ENCODE measurements at places on chromosomes 1 and 21.

- no peak for DNase-seq
These were observed 51.9 kb upstream of the FMOD start for GRCh38 chr1:203402629-203403337.

- DNase-seq = no peak
These were observed 664.3 kb downstream of the ADGRL2 start for GRCh38 chr1:82465024-82465423.

DNA sequence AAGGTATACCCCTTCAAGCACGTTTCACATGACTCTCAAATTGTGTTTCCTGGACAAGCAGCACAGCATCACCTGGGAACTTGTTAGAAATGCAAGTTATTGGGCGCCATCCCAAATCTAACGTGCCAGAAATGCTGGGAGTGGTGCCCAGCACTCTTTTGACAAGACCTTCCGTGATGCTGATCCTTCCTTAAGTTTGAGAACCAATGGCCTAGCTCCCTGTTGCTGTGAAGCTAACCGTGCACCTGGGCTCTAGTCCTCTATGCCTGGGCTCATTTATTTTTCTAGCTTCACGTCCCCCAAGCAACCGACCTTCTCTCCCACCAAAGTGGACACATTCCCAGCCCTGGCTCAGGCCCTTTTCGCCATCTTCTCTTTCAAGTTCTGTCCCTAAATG lies 4.3 kb downstream of the BEST4 start:
- DNase-seq = no peak

DNA sequence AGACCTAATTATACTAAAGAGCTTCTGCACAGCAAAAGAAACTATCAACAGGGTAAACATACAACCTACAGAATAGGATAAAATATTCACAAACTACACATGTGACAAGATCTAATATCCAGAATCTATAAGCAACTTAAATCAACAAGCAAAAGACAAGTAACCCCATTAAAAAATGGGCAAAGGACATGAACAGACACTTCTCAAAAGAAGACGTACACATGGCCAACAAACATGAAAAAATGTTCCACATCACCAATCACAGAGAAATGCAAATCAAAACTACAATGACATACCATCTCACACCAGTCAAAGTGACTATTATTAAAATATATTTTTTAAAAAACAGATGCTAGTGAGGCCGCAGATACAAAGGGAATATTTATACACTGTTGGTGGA lies 99.8 kb downstream of the FAF1 start:
- no peak for DNase-seq

DNA sequence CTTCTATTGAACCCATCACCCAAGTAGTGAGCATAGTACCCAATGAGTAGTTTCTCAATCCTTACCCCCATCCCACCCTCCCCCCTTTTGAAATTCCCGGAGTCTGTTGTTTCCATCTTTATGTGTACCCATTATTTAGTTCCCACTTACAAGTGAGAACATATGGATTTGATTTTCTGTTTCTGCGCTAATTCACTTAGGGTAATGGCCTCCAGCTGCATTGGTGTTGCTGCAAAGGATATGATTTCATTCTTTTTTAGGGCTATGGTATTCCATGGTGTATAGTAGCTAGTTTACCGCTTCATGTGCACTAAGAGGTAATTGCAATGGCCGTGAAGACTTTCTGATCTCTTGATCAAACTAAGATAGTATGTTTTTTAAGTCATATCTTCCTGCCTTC lies 107.5 kb upstream of the SERTAD4 start:
- no peak for DNase-seq

DNA sequence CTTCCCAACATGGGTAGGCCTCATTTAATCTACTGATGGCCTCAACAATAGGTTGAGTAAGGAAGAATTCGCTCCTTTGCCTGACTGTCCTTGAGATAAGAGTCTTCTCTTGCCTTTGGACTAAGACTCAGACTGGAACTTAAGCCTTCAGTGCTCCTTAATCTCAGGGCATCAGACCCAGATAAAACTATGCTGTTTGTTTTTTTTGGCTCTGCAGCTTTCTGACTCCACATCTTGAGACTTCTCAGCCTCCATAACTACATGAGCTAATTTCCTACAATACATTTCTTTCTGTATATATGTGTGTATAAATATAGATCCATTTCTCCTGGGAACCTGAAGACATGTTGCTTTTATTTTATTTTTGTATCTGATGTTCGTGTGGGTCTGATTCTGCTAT lies 1470.7 kb upstream of the PRMT6 start:
- DNase-seq = no peak

DNA sequence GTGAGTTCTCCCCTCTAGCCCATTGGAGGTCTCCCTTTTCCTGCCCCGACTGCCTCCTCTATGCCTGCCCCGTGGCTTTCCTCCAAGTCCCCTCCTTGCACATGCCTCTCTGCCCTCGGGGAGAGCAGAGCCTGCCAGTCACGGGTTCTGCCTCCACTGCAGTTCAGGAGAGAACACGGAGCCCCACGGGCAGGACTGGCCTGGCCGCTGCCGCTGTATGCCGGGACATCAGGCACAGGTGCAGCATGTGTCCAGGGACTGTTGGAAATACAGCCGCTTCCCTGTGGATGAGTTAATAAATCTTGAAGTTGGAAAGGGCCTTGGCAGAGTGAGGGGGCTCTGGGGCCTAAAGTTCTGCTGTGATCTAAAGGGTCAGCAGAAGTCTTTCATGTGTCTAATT lies 676.6 kb downstream of the MATN1 start:
- DNase-seq = no peak

- DNase-seq = no peak
These were observed 128.7 kb upstream of the DPYD start for GRCh38 chr1:98049370-98050135.

DNA sequence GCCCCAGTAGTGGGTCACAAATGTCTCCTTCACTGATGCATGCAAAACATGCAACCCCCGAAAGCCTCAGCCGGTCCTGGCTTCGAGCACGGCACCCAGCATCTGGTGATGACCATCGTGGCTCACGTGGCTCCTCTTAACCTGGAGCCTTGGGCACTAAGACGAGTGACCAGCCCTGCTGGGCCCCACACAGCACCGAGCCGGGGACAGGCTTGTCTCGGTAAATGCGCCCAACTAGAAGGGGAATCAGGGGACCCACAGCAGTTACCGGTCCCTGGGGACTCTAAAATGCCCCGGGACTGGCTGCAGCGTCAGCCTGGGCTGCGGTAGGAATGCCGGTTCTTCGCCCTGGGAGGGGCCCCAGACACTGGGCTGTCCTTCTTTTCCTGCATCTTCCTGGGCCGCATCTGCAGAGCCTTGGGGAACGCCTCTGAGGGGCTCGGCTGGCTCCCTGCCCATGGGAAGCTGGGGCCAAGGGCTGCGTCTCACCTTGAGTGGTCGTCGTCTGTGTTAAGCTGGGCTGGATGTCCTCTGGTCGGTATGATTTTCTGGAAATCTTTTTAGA lies 13.1 kb upstream of the TTC34 start:
- DNase-seq = peak; percentile 2

GRCh38 chr1:183276386-183277080 lies 90.5 kb downstream of the LAMC2 start:
- no peak for DNase-seq

DNA sequence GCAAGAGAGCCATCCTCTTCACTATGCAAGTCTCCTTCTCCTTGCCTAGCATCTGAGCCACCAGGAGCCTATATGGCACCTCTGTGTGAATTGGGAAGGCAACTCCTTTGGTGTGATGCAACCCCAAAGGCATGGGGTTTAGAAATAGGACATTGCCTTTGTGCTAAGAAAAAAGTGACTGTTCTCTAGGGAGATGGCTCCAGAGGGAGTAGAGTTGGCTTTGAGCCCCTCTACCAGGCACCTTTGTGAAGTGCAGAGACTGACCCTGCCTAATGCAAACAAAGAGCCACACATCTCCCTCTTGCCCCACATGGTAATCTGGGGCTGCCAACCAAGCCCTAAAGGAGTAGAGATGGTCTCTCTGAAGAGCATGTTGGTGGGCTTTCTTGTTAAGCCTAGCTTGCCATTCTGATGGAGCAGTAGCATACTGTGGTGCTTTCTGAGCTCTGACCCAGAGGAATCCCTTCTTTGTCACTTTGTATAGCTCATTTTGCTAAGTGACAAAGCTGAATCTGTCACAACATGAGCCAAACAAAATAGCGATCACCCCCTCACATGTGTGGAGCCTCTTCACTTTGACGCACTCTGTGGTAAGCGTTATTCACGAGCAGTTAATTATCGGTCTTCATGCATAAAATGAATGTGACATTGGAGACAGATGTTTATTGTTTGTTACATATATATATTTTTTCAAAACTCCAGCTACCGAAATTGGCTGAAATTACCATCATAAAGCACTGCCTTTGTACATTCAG lies 74.4 kb downstream of the RWDD3 start:
- no peak for DNase-seq

- DNase-seq = no peak
These were observed 80.4 kb upstream of the SPATA6 start for GRCh38 chr1:48552420-48552819.

GRCh38 chr1:240652549-240652948 lies 40.6 kb upstream of the GREM2 start:
- no peak for DNase-seq
